ENCODE measurements at places on chromosomes 5 and 9.

- DNase-seq: peak; percentile 31
These were observed 1.3 kb upstream of the ANKRD18A start for GRCh38 chr9:38621434-38622287.

DNA sequence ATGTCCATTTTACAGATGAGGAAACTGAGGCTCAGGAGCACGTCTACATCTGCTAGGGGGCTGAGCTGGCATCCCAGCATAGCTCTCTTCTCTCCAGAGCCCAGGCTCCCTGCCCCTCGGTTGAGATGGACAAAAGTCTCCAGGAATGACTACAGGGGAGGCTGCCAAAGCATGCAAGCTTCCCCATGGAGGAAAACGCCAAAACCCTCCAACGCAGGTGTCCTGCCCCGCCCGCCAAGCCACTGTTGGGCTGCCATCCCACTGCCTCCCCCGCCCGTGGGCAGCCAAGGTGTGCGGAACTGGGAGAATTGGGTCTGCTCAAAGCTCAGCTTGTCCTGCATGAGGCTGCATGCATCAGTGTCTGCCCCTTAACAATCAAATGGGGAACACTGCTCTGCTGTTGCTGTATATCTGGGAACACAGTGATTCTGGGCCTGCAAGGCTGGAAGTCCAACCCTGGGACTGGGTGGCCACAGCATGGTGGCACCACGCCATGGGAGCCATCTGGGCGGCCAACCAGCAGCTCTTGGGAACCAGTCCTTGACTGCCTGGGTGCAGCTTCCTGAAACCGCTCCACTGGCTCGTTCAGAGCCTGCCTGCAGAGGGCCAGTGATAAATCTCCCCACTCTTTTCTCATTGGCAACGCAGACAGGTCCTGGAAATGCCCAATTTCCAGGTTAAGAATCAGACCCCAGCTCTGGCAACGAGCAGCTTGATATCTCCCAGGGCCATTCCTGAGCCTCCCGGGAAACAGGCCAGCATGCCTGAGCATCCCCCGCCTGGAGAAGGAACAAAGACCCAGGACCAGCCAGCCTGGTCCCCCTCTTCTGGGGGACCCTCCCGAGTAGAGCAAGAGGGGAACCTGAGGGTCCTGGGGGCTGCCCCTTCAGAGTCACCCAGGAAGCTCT, 3.5 kb downstream of the RALGDS start:
- DNase-seq: no peak

DNA sequence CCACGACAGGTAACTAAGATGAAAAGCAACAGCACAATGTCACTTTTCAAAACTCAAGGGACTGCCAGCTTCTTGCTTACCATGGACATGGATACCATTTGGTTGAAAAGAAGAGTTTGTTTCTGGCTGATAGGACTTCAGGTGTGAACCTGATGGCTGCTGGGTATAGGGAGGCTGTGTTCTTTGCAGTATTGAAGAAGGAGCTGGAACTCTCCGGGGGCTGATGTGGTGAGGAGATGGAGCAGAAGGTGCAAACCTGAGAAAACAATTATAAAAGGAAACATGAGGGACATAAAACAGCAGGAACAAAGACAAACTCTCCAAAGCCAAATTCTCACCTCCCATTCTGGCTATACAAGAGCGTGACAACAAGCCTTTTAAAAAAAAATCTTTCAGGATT, 330.1 kb upstream of the RFX3 start:
- no peak for DNase-seq

- no peak for DNase-seq
These were observed 28.6 kb upstream of the MEIKIN start for GRCh38 chr5:131974016-131974415.

DNA sequence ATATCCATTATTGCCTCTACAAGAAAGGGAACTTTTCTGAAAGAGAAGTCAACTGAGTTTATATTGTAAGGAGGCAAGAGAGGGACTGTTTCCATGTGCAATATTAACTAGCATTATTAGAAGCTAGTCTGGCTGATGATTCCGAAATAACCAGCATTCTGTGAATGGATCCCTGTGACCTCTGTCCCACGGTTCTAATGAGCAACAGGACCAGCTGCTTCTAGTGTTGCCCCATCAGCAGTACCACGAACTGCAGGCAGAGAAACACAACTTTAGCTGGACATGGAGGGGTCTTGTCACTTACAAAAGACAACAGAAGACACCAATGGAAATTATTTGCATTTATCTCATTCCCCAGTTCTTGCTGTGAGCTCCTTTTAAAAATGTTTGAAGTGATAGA, 95.4 kb downstream of the MUSK start:
- DNase-seq: no peak

GRCh38 chr5:7856855-7857254, 5.9 kb upstream of the CFAP90 start:
- no peak for DNase-seq

DNA sequence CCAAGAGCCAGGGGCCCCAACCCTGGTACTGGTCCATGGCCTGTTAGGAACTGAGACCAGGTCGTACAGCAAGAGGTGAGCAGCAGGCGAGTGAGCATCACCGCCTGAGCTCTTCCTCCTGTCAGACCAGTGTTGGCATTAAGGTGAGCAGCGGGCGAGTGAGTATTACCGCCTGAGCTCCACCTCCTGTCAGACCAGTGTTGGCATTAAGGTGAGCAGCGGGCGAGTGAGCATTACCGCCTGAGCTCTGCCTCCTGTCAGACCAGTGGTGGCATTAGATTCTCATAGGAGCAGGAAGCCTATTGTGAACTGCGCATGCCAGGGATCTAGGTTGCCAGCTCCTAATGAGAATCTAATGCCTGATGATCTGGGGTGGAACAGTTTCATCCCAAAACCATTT, 31.0 kb upstream of the UBE2QL1 start:
- no peak for DNase-seq

- no peak for DNase-seq
These were observed 5.8 kb upstream of the TERT start for GRCh38 chr5:1300581-1301083.

DNA sequence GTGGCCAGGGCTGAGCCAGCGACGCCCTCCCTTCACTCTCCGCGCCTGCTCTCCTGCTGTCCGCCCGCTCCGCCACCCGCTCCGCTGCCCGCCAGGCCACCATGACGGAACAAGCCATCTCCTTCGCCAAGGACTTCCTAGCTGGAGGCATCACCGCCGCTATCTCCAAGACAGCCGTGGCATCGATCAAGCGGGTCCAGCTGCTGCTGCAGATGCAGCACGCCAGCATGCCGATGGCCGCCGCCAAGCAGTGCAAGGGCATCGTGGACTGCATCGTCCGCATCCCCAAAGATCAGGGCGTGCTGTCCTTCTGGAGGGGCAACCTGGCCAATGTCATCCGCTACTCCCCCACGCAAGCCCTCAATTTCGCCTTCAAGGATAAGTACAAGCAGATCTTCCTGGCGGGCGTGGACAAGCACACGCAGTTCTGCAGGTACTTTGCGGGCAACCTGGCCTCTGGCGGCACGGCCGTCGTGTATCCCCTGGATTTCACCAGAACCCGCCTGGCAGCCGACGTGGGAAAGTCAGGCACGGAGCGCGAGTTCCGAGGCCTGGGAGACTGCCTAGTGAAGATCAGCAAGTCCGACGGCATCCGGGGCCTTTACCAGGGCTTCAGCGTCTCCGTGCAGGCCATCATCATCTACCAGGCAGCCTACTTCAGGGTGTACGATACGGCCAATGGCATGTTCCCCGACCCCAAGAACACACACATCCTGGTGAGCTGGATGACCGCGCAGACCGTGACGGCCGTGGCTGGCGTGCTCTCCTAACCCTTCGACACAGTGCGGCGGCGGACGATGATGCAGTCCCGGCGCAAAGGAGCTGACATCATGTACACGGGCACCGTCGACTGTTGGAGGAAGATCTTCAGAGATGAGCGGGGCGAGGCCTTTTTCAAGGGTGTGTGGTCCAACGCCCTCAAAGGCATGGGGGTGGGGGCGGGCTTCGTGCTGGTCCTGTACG, 1130.4 kb upstream of the ACO1 start:
- DNase-seq: peak; percentile 45

- DNase-seq: no peak
These were observed 379.2 kb upstream of the IRX1 start for GRCh38 chr5:3216386-3216785.

DNA sequence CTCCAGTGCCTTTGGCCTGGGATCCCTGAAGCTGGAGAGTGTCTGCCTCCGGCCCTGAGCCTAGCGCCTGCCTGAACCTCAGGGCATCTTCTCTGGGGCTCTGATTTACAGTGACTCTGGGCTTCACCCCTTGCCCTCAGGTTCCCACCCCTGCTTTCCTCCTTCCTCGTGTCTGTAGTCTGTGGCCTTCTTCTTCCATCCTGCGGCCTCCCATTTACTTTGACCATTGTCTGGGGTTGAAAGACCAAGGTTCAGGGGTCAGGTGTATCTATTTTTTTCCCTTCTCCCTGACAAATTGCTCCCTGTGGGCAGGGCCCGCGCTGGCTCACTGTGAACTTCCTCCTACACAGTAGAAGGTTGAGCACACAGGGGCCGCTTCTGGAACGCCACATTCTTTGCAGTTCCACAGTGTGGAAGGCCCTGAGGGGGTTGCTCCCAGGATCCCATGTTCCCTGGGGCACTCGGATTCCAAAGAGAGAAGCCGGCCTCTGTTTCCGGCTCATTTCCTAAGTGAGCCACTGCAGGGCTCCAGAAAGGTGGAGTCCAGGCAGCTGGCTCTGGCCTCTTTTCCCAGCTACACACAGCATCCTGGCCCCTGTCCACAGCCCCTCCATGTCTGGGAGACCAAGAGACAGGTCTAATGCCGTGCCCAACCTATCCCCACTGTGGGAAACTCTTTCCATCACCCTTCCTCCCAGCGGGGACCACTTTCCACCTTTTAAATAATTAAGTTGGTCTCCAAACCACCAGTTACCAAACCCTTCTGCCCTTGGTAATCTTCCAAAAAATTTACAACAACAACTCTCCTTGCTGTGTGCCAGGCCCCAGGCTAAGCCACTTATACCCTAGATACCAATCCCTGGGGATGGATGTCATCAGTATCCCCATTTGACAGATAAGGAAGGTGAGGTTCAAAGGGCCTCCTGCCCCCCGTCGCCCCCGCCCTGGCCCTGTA, 140.3 kb upstream of the IER5L start:
- DNase-seq: no peak

GRCh38 chr5:112694853-112695709, 42.6 kb upstream of the APC start:
- no peak for DNase-seq

DNA sequence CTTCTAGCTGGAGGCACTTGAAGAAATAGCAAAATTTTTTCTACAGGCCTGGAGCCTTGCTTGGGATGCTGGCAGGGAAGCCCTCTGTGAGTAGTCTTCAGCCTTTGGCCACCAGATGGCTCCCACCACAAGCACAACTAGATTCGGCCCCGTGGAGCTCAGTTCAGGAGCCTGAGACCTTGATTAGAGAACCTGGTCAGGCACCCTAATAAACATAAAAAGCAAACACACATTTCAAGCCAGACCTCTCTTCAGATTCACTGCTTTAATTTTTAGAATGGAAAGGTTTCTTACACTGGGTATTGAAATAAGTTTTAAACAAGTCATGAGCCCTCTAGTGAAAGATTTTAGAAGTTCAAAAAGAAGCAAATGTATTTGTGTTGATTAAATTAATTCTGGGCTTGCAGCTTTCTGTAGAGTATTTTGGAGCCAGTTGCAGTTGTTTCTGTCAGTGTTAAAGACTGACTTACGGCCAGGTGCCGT, 41.4 kb downstream of the GLRX start:
- DNase-seq: peak; percentile 54

DNA sequence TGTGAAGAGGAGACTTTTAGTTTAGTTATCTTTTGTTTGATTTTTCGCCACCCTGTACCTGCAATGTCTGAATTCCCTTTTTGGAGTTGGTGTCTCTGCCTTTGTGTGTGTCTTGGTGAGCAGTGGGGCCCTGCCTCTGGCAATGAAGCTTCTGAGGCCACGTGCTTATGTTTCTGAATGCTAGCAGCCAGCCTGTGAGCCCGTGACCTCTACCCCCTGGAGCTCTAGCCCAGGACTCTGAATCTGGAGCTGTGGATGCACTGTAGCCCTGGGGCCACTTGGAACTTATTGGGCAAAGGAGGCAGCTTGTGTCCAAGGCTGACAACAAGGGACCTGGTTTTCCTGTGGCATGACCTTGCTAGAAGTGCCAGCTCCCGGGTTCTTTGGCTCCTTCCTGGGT, 19.4 kb downstream of the ENTREP1 start:
- DNase-seq: no peak

DNA sequence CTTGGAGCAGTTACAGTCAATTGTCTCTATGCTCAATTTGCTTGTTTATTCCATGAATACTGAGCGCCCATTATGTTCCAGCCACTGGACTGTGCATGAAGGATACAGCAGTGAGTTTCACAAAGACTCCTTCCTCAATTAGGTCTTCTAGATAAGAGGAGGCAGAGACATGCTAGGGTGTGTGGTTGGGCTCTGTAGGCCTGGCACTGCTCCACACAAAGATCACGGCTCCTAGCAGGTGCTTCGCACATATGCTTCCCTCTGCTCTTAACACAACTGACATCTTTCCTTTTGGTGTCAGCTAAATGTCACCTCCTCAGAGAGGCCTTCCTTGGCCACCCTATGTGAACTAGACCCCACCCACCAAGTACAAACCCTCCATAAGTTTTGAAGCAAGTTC, 10.9 kb downstream of the IL12B start:
- no peak for DNase-seq

DNA sequence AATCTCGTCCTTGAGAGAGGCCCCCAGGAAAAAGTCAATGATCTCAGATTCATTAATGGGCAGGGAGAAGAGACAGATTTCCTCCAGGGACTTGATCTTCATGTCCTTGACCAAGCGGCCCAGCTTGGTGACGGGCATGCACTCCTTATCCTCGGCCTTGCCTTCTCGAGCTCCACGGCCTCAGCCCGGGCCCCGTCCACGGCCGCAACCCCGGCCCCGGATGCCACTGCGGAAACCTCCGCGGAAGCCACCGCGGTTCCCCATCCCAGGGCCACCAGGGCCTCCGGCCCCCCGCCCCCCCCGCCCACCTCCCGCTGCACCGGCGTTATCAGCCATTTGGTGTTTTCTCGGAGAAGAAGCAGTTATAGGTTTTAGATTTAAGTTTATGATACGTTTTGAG, 18.3 kb downstream of the INVS start:
- DNase-seq: no peak

DNA sequence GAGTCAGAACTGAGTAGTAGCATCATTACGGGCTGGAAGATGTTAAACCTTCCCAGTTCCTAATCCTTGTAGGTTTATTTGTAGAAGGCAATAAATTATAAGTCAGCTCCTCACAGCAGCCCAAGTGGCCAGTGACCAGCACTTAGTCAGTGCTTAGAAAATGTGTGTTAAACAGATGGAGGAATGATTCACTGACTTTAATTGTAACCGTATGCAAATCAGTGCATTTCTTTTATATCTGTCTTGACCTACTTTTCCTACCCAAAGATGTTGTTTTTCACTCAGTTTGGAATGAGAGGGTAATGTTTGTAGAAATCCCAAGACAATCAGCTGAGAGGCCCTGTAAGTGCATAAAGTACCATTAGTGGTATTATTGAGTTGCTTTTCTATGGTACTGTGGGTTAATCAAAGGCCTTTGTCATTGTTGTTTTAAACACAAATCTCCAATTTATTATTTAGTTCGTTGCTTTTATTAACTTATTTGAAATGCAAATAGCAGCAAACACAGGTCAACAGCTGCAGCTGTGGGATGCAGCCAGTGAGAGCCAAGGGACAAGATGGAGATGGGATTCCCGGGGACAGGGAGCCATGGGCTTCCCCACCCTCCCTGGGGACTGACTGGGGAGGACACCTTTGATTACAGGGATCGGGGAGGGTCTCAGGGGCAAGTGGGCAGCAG, 49.8 kb downstream of the MAP1B start:
- DNase-seq: no peak

Measured in CD8-positive, alpha-beta memory T cell (primary cell).